Astrocyte (in vitro differentiated cells and primary cell): ENCODE measurements at places on chromosomes 6 and 20. TPM values are rescaled to one million over a fixed set of nuclear protein-coding genes. Genes with fewer than 3 reads are reported as not detected.

Gene PTCHD4
- total RNA-seq, result 11.4 and 12.4 TPM in 2 replicates

Gene PNPLA1
- not detected in 2 replicates for total RNA-seq

Gene LY6G6F
- not detected in 2 replicates for total RNA-seq

Gene SCUBE3
- 8.5 and 10.1 TPM in 2 replicates for total RNA-seq

Gene NKAIN4
- total RNA-seq, result 146 and 162 TPM in 2 replicates

Gene CPNE5
- total RNA-seq, result 0.11 and 0.29 TPM in 2 replicates

Gene TREM2
- total RNA-seq, result not detected in 2 replicates

Gene DEFB124
- total RNA-seq, result not detected in 2 replicates

DNA sequence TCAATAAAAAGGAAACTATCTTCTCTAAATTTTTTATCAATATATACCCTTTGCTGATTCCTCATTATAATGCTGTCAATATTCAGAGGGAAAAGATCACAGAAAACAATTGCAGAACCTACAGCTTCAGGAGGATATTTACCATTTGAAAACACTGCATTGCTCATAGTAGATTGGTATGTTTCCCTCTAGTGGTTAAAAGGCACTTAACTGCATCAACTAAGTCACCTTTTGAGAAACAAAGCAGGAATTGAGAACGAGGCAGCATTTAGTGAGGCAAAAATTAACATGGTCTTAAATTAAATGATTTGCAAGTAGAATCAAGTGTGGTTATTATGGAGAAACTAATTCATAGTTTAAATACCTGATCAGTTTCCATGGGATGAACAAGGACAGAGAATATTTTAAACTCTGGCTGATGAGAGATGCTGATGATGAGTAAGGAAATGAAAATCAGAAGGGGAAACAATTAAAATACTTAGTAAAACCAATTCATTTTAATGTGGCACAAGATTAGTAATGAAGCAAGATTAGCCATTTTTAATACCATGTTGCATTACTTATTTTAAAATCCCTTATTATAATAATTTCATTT lies 642.1 kb downstream of the EPHA7 start:
- no peak overlapping the region for H3K4me3 ChIP-seq
- H3K36me3 ChIP-seq, result no peaks in the 10 kb centered on the region
- H3K27me3 ChIP-seq, result no peaks in the 10 kb centered on the region
- peak; percentile 29 for DNase-seq

DNA sequence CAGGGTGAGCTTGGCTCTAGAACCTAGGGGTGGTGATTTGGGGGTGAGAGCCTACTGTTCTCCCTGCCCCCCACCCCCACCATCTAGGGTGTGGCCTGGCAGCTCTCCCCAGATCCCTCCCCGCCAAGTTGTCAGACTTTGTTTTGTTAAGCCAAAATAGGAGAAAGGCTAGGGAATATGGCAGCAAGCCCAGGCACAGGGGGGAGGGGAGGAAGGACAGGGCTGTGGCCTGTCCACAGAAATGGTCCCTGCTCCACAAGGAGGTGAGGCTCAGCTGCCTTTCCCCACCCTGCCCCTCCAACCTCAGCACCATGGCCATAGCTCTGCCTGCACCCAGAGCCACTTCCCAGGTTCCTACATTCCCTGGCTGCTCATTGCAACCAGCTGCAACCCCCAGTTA lies 17.2 kb downstream of the SCUBE3 start:
- H3K4me3 ChIP-seq, result no peak overlapping the region
- DNase-seq, result no peak
- H3K4me1 ChIP-seq, result no peaks in the 10 kb centered on the region

- no peak for DNase-seq
- H3K27ac ChIP-seq, result no peak overlapping the region
- no peaks in the 10 kb centered on the region for H3K27me3 ChIP-seq
- no peaks in the 10 kb centered on the region for H3K36me3 ChIP-seq
- H3K4me3 ChIP-seq, result no peak overlapping the region
Observed at GRCh38 chr20:36061754-36062153, 92.8 kb upstream of the EPB41L1 start.

DNA sequence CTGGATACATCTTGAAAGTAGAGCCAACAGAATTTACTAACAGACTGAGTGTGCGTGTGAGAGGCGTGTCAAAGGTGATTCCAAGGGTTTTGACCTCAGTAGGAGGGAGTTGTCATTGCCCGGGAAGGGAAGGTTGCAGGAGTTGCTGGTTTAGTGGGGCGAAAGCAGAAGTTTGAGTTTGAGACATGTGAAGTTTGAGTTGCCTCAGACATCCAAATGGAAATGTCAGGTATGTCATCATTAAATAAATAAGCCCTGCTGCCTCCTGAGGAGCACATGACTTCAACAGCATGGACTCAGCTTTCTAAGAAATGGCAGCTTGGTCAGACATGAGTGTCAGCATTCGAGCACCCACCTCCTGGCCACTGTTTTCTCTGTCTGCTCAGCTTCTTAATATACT lies 26.6 kb upstream of the TGM2 start:
- no peaks in the 10 kb centered on the region for H3K27me3 ChIP-seq
- peaks cover 12% of the 10 kb centered on the region for H3K4me1 ChIP-seq
- no peak for DNase-seq
- no peaks in the 10 kb centered on the region for H3K36me3 ChIP-seq

- no peak overlapping the region for H3K4me3 ChIP-seq
- no peaks in the 10 kb centered on the region for H3K4me1 ChIP-seq
- no peaks in the 10 kb centered on the region for H3K36me3 ChIP-seq
- no peak for DNase-seq
- H3K27ac ChIP-seq, result no peak overlapping the region
Observed at GRCh38 chr20:13423472-13424173, 202.5 kb downstream of the ISM1 start.

GRCh38 chr6:122589115-122589514 lies 21.1 kb upstream of the PKIB start:
- DNase-seq, result no peak
- no peak overlapping the region for H3K4me3 ChIP-seq
- no peak overlapping the region for H3K27ac ChIP-seq
- no peaks in the 10 kb centered on the region for H3K36me3 ChIP-seq
- no peaks in the 10 kb centered on the region for H3K27me3 ChIP-seq

- H3K4me3 ChIP-seq, result no peak overlapping the region
- H3K36me3 ChIP-seq, result no peaks in the 10 kb centered on the region
- no peak for DNase-seq
Observed at GRCh38 chr6:152394303-152394702, 242.9 kb downstream of the SYNE1 start.

- DNase-seq, result no peak
- peaks cover 23% of the 10 kb centered on the region for H3K27me3 ChIP-seq
- H3K36me3 ChIP-seq, result no peaks in the 10 kb centered on the region
- peaks cover 5% of the 10 kb centered on the region for H3K4me1 ChIP-seq
- no peak overlapping the region for H3K27ac ChIP-seq
- no peak overlapping the region for H3K4me3 ChIP-seq
Observed at GRCh38 chr20:62645613-62646012, 3.3 kb downstream of the SLCO4A1 start.

- H3K27me3 ChIP-seq, result no peaks in the 10 kb centered on the region
- H3K4me3 ChIP-seq, result no peak overlapping the region
- no peak overlapping the region for H3K27ac ChIP-seq
- DNase-seq, result no peak
Observed at GRCh38 chr20:9600562-9600961, 86.2 kb downstream of the LAMP5 start.

- no peaks in the 10 kb centered on the region for H3K36me3 ChIP-seq
- no peaks in the 10 kb centered on the region for H3K27me3 ChIP-seq
- H3K4me3 ChIP-seq, result no peak overlapping the region
- DNase-seq, result no peak
- no peak overlapping the region for H3K27ac ChIP-seq
- H3K4me1 ChIP-seq, result no peaks in the 10 kb centered on the region
Observed at GRCh38 chr6:63261820-63262219, 50.6 kb downstream of the FKBP1C start.

GRCh38 chr6:86016077-86016476 lies 373.4 kb upstream of the SYNCRIP start:
- no peak for DNase-seq
- no peak overlapping the region for H3K27ac ChIP-seq
- H3K27me3 ChIP-seq, result no peaks in the 10 kb centered on the region

GRCh38 chr20:32465092-32465900 lies 107.2 kb downstream of the ASXL1 start:
- no peaks in the 10 kb centered on the region for H3K27me3 ChIP-seq
- DNase-seq, result peak; percentile 81
- H3K4me1 ChIP-seq, result peaks cover 53% of the 10 kb centered on the region
- H3K36me3 ChIP-seq, result no peaks in the 10 kb centered on the region
- no peak overlapping the region for H3K4me3 ChIP-seq
- H3K27ac ChIP-seq, result peak overlapping the region; percentile 78

- peaks cover 18% of the 10 kb centered on the region for H3K4me1 ChIP-seq
- no peaks in the 10 kb centered on the region for H3K27me3 ChIP-seq
- peak; percentile 90 for DNase-seq
Observed at GRCh38 chr6:132931936-132932514, 117.7 kb downstream of the RPS12 start.

DNA sequence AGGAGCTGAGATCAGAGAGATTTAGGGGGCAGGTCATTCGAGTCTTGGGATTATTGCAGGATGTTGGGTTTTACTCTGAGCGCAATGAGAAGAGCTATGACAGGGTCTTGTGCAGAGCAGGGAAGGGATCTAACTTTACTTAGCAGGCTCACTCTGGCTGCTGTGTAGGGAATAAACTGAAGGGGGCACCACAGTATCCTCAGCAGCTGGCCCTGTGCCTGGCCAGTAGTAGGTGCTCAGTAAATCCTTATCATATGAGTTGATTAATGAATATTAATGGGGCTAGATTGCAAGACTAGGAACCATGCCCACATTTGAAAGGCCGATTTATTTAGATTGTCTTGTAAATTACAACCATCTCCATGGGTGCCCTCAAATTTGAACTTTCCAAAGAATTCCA lies 4.6 kb upstream of the MDGA1 start:
- no peak overlapping the region for H3K4me3 ChIP-seq
- no peaks in the 10 kb centered on the region for H3K36me3 ChIP-seq
- H3K27ac ChIP-seq, result no peak overlapping the region
- peaks cover 8% of the 10 kb centered on the region for H3K4me1 ChIP-seq
